A549 treated with CORT108297 at 1 μM for 4 hours (cell line): ENCODE measurements at places on chromosomes 7 and 10. TPM values are rescaled to one million over a fixed set of nuclear protein-coding genes. Genes with fewer than 3 reads are reported as not detected.

The ARMS2 gene
- 0.13 TPM in 1 of 5 replicates, not detected in the others for total RNA-seq

The TBX20 gene
- total RNA-seq: 1.5 to 2.6 TPM (median 2.1 TPM) in 5 replicates

The GLI3 gene
- total RNA-seq: 0.07 to 0.42 TPM (median 0.13 TPM) in 5 replicates

The SPDYE5 gene
- not detected in 5 replicates for total RNA-seq

The SLC39A12 gene
- not detected in 5 replicates for total RNA-seq

The COPG2 gene
- 12.4 to 16.3 TPM (median 14.1 TPM) in 5 replicates for total RNA-seq

The AP3M1 gene
- 28.1 to 38.2 TPM (median 31.5 TPM) in 5 replicates for total RNA-seq

The HTR5A gene
- total RNA-seq: not detected in 5 replicates

The MMD2 gene
- not detected in 5 replicates for total RNA-seq

The TMEM130 gene
- total RNA-seq: 0.26 to 0.43 TPM (median 0.36 TPM) in 5 replicates

The HILPDA gene
- 21.1 to 26.6 TPM (median 23.0 TPM) in 5 replicates for total RNA-seq

The ANXA8 gene
- 28.8 to 40.9 TPM (median 33.6 TPM) in 5 replicates for total RNA-seq

The SPOCK2 gene
- 0.18 to 0.47 TPM (median 0.37 TPM) in 5 replicates for total RNA-seq

The TACC2 gene
- 81.1 to 93.4 TPM (median 86.7 TPM) in 5 replicates for total RNA-seq

The PCDH15 gene
- total RNA-seq: 0.06 TPM in 1 of 5 replicates, not detected in the others

The ASIC3 gene
- 4.3 to 12.9 TPM (median 10.4 TPM) in 5 replicates for total RNA-seq

The SLC18A3 gene
- total RNA-seq: not detected in 5 replicates

The PRSS2 gene
- not detected in 5 replicates for total RNA-seq

The SEPTIN7 gene
- total RNA-seq: 183 to 275 TPM (median 209 TPM) in 5 replicates

The PTN gene
- total RNA-seq: not detected in 5 replicates

The OR2F2 gene
- total RNA-seq: not detected in 5 replicates
